Stimulated activated CD4-positive, alpha-beta T cell treated with anti-CD3 and anti-CD28 coated beads, Interleukin-1b, Interleukin-23, amount 100 ng/mL, for 1 hour (primary cell): ENCODE measurements at places on chromosomes 2 and 18.

DNA sequence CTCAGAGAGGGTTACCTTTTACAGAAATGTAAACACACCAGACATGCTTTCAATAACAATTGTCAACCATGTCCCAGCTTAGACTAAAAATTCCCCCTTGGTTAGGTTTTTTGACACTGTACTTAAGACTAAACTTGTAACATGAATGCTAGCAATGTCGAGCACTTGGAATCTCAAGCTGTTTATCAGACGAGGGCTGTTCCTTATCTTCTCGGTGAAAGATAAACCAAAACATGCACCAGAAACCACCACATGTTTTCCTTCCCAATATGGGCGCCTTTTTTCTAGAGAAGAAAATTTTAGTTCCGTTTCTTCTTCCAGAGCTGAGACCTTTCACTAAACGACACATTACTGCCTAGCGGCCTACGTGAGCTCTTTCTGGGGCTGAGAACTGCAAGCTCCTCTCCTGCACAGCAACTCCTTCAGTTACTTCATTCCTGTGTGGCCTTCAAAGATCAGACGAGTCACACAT is 42.4 kb upstream of the ACKR3 start:
- DNase-seq, result no peak

GRCh38 chr2:32858713-32859112 is 88.0 kb upstream of the LTBP1 start:
- no peak for DNase-seq

- no peak for DNase-seq
Measured at GRCh38 chr18:45083226-45083855, 402.7 kb downstream of the SETBP1 start.

- DNase-seq, result no peak
Measured at GRCh38 chr2:53739032-53739431, 28.6 kb upstream of the CHAC2 start.

DNA sequence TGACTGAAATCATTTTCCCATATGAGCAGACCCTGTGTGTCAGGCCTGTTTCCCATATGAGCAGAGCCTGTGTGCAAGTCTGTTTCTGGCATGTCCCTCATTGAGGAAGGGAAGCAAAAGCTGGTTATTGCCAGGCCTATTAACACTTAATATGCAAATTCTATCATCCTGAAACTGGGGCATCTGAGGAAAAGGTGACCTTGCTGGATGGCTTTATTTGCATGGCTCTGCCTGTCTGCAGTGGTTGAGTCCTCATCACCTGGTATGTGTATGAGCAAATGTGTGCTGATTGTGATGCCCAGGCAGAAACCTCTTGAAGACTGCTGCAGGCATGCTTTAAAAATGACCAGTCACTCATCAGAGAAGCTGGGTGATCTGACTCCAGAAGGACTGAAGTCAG is 31.2 kb downstream of the EIF4E2 start:
- DNase-seq, result no peak

DNA sequence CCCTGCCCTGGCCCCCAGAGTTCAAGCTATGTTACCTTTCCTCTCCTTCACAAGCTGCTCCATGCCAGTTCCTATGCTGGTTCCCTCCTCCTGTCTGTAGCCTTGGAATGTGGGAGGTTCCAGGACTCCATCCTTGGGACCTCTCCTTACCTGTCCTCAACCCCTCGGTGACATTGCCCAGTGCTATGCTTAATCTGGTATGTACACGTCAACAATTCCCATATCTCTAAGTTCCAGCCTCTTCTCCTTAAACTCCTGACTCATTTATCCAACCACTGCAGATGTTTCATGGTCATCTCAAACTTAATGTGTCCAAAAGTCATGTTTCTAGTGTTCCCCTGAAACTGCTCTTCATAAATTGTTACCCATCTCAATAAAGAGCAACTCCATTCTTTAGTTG is 160.8 kb downstream of the TNS1 start:
- no peak for DNase-seq

GRCh38 chr2:81481994-81482368 is 1177.4 kb upstream of the LRRTM1 start:
- no peak for DNase-seq

GRCh38 chr2:27320958-27321543 is 1.8 kb downstream of the MPV17 start:
- DNase-seq, result no peak

- DNase-seq, result no peak
Measured at GRCh38 chr18:26088487-26088886, 1.9 kb downstream of the SS18 start.

GRCh38 chr2:181752301-181752700 is 72.0 kb upstream of the NEUROD1 start:
- DNase-seq, result no peak

- no peak for DNase-seq
Measured at GRCh38 chr2:84527137-84528129, 11.1 kb downstream of the DNAH6 start.

- no peak for DNase-seq
Measured at GRCh38 chr2:217836901-217837491, 165.8 kb downstream of the TNS1 start.

DNA sequence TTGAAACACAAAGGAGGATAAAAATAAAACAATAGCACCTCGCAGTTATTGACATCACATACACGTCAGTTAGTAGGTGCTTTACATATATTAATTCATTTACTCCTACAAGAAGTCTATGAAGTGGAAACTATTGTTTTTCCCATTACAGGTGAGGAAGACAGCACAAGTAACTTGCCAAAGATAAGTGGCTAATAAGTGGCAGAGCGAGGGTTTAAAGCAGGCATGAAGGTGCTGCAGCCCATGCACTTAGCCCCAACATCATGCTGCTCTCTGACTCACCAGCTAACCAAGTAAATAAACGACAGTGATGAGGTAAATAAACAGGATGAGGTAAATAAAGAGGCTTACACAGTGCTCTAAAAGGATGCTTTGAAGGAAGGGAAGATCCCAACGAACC is 498.6 kb upstream of the ZEB2 start:
- DNase-seq, result no peak

DNA sequence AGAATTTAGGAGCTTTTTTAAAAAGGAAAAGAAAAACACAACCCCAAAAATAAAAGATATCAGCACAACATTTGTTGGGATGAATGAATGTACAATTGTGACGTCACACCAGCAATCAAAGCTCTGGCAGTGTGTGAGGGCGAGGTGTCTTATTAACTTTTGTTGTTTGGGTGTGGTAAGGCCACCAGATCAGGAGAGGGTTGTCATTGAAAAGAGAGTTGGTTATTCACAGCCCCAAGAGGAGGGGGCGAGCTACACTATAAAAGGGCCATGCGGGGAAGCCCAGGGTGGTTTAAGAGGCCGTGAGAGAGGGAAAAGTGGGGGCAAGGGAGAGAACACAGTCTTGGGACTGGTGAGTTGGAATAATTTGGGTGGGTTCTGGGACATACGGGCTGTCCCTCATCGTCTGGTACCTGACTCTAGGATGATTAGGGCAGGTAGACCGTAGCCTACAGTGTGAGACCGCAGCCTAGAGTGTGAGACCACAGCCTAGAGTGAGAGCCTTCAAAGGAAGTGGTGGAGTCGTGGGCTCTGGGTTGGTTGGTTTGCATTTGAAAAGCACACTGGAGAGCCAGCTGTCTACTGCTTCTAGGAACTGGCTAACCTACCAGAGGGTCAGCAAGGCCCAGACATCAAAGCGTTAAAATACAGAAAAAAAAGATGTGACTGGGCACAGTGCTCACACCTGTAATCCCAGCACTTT is 128.4 kb downstream of the INO80D start:
- no peak for DNase-seq

DNA sequence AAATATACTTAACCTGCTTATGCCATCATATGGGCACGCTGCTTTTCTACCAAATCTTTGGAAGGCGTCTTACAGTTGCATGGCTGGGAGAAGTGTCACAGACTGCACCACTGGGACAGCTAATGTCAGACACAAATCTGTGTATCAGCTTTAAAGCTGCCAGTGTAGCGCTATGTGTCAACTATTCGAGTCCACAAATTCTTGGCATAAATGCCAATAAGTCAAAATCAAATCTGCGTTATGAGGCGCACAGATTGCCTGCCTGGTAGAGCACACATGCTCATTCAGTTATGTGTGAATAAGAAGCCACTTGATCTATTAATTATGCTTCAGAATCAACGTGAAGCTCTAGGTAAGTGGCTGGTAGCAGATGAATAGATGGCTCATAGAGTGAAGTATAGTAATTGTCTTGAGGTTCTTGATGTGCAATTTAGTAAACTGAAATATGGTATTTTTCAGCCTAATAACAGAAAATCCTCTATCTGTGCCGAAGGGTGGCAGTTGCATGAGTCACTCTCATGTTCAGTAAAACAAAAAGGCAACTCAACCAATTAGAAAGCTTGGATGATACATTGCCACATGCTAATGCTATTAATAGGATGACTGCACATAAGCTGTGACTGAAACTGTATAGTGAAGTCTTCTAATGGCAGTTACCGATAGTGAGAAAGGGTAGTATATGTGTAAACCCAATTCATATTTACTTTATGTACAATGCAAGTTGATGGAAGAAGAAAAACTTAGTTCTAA is 52.0 kb downstream of the DCC start:
- DNase-seq, result no peak

DNA sequence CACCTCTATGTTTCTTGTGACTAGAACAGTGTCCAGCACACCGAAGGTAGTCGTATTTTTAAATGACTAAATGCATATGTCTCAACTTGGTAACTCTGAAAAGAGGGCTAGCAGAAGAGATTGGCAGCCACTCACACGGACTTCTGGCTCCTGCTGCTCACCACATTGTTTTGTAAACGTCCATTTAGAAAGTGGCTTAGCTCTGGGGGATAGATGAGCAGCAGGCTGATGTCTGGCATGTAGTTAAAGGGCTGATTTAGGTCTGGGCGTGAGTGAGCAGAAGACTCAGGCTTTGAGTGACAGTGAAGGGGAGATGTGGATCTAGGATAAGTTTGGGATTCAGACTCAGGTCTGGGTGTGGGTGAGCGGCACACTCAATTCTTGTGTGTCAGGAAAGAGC is 372.9 kb upstream of the HS6ST1 start:
- DNase-seq, result no peak

- DNase-seq, result no peak
Measured at GRCh38 chr2:210112871-210113270, 58.3 kb downstream of the KANSL1L start.

DNA sequence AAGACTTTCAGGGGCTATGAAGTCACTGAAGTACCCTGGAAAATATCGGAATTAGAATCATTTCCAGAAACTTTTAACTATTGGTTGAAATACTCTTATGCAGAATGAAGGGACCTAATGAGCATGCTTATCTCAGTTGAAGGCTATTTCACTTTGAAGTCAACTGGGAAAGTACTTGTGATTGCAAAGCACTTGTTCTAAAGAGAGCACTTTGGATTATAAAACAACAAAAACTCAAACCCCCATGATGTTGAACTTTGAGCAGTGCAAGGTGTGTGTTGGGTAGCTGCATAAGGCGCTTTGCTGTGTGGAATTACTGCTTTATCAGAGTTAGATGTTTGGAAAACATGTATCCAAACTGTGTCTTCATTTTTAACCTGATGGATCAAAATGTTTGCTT is 12.0 kb upstream of the MGAT5 start:
- no peak for DNase-seq

GRCh38 chr2:207236156-207236935 is 70.6 kb upstream of the KLF7 start:
- DNase-seq, result no peak

DNA sequence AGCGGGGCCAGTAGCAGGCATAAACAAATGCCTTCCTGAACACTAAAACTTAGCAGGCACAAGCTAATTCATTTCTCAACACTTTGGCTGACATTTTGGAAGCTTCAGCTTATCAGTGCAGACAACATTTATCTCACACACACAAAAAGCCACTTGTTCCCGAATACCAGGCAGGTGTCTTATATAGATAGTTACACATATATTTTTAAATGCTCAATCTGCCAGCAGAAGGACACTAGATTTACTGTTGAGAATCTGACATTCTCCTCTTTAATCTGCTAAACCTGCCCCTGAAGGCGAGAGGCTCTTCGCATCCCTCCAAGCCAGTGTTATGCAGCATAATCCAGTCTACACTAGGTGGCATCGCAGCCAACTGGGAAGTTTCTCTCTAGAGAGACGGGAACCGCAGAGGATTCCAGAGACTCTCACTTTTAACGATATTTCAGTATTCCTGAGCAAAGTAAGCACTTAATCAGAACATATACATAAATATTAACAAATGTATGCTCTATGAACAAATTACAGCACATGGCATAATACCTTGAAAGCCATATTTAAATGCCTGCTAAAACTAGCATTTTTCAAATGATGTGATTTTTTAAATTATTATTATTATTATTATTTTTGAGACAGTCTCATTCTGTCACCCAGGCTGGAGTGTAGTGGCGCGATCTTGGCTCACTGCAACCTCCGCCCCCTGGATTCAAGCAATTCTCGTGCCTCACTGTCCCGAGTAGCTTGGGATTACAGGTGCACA is 90.2 kb upstream of the SCG2 start:
- no peak for DNase-seq

DNA sequence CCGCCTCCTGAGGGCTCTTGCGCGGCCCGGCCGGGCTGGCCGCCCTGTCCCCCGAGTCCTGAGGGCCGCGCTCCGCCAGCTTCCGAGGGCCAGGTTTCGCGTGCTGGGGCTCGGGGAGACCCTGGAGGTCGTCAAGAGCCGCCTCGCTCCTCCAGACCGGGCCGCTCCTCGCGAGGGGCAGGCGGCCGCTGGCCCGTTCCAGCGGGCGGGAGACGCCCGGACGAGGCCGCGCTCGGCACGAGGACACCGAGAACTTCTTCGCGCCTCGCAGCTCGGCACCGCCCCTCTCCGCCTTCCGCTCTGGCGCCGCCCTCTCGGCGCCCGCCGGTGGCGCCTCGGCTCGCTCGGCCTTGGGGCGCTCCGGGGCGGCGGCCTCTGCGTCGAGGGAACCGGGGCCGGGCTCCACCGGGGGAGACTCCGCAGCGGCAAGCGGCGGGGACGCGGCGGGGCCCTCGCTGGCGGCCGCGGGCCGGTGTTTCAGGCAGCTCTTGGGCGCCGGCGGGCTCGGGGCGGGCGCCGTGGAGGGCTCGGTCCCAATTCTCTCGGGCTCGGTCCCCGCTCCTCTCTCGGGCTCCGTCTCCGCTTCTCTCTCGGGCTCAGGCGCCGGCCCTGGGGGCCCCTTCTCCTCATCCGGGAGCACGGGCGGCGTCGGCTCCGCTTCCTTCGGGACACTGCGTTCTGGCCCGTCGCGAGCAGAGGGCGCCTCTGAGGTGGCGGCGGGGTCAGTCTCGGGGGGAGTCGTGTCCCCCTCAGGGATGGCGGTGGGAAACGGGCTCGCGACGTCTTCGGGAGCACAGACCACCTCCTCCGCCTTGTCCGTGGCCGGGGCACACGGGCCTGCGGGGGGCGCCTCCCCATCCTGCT is 91.6 kb upstream of the MGAT4A start:
- no peak for DNase-seq

DNA sequence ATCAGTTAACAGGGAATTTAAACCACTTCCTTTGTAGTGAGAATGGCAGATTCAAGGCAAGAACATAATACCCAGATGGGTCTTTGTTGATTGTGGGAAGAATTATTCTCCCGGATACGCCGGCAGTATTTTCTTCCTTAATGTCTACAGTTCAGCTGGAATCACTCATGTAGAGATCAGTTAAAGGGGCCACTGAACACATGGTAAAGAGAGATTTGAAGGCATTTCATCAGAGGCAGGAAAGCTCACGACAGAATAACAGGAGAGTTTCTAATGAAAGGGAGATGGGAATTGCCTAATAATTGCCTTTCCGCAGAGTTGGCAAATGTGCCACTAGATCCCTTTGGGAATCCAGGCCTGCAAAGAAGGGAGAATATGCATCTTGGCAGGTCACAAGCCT is 327.7 kb upstream of the ZNF804A start:
- DNase-seq, result no peak
